ENCODE measurements at places on chromosomes 2 and 18. TPM values are rescaled to one million over a fixed set of nuclear protein-coding genes. Genes with fewer than 3 reads are reported as not detected.

The CNTNAP5 gene
- not detected for total RNA-seq

The BMP10 gene
- not detected for total RNA-seq

The POTEJ gene
- not detected for total RNA-seq

The UNC80 gene
- total RNA-seq, result 0.21 TPM

The IKZF2 gene
- total RNA-seq, result 4.1 TPM

The UGT1A4 gene
- total RNA-seq, result 1.8 TPM

The CBLN2 gene
- not detected for total RNA-seq

The FAM228A gene
- not detected for total RNA-seq

Data from nasal cavity respiratory epithelium epithelial cell of viscerocranial mucosa (primary cell).